ENCODE measurements at places on chromosomes 5 and 9.
A peak's percentile ranks its signal among the peaks of the same experiment; 100 is the strongest.

DNA sequence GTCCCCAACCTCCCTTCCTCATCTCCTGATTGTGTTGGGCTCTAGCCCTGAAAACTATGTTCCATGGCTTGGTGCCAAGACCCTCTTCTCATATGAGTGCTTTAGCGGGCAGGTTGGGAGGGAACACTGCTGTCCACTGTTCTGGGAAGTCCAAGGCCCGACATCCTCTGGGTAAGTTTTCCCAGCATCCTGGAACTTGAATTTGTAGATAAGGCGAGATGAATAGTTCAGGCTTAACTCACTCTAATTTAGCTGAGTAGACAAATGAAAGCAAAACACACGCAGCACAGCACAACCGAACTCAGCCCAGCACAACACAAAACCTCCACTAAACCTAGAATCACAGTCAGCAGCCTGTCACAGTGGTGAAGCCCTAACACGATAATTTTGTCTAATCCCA is 95.3 kb upstream of the SLC28A3 start:
- DNase-seq, result no peak

- DNase-seq, result no peak
These were observed 497.0 kb upstream of the TNC start for GRCh38 chr9:115615000-115615401.

DNA sequence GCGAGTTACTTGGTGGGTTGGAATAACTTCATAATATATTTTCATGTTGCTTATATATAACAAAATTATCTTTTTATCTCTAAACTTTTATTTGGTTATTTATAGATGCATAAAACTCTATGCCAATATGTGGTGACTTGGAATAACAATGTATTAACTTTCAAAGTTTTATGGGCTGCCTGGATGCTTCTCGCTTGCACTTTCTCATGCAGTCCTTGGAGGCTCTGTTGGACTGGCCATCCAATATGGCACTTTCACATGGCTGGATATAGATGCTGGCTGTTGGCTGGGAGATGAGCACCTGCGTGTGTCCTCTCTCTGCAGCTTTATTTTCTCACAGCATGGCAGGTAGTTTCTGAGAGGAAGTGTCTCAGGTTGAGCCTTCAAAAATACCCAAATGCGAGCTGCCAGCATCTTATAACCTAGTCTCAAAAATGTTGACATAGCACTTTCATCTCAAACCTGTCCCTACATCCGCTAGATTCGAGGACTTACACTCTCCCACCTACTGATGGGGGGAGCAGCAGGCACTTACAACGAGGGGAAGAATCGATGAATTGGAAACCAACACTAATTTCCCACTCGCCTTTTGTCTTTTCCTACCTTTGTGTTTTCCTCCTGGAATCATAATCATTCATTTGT is 48.3 kb upstream of the SMARCA2 start:
- no peak for DNase-seq

DNA sequence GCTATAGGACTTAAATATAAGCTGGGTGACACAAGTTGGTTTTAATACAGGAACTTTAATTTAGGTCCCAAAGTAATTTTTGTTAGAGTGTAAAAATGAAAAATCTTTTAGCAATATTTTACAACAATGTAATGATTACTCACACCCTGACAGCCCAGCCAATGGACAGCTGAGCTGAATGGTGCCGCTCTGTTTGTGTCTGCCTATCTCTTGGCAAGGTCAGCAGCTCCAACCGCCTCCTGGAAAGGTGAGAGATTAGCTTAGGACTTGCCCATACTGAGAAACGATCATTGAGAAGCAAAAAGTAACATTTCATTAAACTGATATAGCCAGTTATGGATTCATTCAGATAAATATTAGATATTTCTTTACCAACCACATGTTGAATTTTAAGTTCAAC is 463.6 kb upstream of the CD180 start:
- no peak for DNase-seq

DNA sequence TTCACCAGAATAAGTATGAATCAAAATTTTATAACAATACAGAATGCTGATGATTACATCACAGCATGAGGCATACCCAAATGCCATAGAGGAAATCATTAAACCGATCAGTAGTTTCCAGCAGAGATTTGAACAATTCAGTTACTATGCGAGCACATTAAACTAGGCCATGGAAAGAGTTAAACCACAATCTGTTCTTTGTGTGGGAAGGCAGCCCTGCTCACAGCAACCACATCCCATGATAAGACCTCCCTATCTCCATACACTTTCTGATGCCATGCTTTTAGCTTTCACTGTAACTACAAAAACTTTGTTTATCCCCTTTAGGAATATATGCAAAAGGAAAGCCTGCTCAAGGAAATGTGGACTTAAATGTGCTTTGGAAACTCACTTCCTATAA is 4.5 kb downstream of the NFIB start:
- DNase-seq, result no peak

DNA sequence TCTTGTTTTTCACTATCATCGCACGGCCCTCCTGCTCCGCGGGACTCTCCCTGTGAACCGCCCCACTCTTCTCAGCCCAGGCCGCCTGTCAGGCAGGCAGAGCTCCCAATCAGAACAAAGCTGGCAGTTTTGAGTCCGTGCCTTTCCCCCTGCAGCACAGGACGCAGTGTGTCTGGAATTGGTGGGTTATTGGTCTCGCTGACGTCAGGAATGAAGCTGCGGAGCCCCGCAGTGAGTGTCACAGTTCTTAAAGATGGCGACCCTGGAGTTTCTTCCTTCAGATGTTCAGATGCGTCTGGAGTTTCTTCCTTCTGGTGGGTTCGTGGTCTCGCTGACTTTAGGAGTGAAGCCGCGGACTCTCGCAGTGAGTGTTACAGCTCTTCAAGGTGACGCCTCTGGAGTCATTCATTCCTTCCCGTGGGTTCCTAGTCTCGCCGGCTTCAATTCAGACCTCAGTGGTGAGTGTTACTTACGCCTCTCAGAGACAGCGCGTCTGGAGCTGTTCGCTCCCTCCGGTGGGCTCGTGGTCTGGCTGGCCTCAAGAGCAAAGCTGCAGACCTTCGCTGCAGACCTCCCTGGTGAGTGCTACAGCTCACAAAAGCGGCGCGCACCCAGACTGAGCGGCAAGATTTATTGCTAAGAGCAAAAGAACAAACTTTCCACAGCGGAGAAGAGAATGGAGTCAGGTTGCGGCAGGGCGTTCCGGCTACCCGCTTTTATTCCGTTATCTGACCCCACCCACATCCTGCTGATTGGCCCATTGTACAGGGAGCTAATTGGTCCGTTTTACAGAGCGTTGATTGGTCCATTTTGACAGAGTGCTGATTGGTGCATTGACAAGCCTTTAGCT is 7.4 kb downstream of the ZDHHC11B start:
- DNase-seq, result no peak

DNA sequence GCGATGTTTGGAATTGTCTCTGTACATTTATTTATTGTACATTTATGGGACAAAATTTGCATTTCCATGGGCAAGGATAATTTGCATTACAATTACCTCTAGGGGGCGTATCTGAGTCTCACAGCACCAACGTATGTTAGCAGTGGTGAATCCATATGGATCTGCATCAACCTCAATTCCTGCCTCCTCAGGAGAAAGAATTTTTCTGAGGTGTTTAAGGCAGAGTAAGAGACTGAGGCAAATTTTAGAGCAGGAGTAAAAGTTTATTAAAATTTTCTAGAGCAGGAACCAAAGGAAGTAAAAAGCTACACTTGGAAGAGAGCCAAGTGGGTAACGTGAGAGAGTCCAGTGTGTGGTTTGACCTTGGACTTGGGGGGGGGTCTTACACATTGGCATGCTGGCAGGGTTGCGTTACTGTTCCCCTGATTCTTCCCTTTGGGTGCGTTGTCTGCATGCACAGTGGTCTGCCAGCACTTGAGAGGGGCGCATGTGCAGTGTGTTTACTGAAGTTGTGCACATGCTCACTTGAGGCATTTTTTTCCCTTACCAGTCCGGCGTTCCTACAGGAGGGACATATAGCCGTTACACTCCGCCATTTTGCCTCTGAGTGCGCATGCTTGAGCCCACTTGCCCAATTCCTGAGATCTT is 21.0 kb upstream of the RAB14 start:
- peak; percentile 27 for DNase-seq

- no peak for DNase-seq
These were observed 68.8 kb upstream of the ICE1 start for GRCh38 chr5:5353681-5354080.

DNA sequence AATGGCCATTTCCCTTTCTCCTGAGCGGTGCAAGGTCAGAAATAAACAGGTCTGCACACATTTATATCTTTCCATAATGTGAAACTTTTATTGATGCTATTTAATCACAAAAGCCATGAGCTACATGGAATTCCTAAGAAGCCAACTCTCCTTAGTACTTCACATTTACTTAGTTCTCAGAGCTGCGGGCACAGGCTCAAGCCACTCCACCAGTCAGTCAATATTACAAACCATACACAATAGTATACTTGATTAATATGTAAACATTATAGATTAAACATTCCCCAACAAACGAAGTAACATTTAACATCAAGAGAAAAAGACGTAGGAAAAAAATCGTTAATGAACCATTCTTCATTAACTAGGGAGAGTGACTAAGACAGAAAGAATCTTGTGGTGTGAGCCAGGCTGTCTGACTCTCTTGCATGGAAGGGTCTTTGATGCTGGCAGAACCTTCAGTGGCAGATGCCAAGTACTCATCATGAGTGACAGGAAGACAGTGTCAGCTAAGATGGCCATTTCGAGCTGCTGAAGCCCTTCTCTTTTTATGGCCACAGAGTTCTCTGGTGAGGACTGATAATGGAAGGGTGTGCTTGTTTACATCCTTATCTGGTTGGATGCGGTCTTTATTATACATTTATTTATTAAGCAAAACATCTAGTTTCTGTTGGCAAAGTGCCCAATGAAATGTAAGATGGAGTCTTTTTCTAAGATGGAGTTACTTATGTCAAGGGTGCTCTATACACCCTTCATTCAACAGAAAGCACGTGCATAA is 115.5 kb upstream of the TUT7 start:
- no peak for DNase-seq

GRCh38 chr5:16913187-16914107 is 22.6 kb downstream of the MYO10 start:
- no peak for DNase-seq

DNA sequence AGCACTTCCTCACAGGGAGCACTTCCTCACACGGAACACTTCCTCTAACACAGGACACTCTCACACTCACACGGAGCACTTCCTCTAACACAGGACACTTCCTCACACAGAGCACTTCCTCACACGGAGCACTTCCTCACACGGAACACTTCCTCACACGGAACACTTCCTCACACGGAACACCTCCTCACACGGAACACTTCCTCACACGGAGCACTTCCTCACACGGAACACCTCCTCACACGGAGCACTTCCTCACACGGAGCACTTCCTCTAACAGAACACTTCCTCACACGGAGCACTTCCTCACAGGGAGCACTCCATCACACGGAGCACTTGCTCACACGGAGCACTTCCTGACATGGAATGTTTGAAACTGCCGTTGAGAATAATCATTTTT is 13.4 kb downstream of the POMT1 start:
- no peak for DNase-seq

- no peak for DNase-seq
These were observed 38.0 kb upstream of the PRDM12 start for GRCh38 chr9:130626249-130626996.

DNA sequence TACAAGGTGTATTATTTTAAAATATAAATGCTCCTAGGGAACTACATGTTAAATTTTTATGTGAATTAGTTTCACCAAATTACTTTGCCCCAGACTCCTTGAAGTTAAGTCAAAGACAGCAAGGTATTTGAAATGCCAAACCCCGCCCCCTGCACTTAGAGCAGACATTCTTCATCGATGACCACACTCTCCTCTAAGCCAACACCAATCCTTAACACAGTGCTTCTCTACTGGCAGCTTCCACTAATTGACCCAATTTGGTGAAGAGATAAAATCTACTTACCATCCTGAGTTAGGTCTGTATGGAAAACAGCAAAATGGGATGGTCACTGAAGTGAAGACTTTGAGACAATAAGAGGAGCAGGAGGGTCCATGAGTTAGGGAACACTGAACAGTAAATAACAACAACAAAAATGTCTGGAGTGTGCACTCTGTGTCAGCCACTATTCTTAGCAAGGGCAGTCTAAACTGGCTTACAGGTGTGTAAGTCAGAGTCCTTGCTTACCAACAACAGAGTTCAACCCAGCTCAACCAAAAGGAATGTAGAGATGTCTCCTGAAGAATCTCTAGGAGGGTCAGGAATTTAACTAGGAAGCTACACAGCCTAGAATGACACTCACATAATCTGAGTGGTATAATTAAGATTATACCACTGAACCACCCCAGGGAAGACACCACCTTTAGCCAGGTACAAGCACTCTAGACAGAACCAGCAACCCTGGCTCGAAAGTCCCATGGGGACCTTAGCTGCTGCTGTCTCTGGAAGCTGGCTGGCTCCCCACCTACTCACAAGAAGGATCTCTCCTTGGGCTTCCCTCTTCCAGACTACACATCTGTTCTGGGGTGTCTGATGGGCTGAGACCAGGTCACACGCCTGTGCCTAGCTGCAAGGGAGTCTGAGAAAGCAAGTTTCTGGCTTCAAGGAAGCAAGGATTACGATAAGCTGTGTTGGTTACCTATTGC is 8.8 kb upstream of the UBE2QL1 start:
- no peak for DNase-seq

- DNase-seq, result no peak
These were observed 61.4 kb downstream of the PSMB7 start for GRCh38 chr9:124353811-124354274.

DNA sequence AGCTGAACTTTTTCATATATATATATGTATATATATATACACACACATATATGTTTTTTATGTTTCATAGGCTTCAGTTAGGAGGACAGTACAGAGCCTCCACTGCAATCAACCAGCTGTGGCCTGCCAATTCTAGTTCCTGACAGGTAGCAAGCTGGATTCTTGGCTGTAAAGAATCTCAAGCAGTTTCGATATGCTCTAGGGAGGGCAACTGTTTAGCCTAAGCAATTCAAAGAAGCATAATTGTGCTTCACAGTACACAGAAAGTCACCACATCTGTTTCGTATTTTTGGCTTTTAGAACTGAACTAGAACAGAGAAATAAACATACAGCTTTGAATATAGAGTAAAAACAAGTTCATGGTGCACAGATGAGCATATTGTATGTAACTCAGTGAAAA is 152.4 kb upstream of the ARRDC3 start:
- DNase-seq, result no peak

DNA sequence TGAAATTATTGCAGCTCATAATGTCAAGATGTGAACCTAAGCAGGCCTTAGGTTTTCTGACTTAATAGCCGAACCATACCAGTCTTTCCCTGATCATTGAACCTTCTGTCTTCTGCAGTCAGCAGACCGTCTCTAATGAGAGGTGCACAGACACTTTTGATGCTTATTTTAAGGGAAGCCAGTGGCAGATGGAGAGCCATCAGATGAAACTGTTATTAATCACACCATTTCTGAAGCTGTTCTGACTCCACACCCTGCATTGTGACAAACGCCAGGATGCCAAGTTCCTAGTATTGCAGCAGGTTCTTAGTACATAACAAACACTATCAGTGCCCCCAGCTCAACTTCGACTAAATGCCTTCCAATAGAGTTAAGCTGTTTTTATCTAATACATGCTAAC is 43.0 kb downstream of the PIK3R1 start:
- DNase-seq, result no peak

- no peak for DNase-seq
These were observed 37.5 kb downstream of the ZCCHC7 start for GRCh38 chr9:37157726-37158377.

GRCh38 chr5:149656576-149657182 is 73.4 kb upstream of the PPARGC1B start:
- no peak for DNase-seq

GRCh38 chr5:143653766-143654282 is 158.1 kb upstream of the HMHB1 start:
- no peak for DNase-seq

Measured in hepatic stellate cell (primary cell).